ENCODE measurements at places on chromosomes 12 and 14. TPM values are rescaled to one million over a fixed set of nuclear protein-coding genes. Genes with fewer than 3 reads are reported as not detected.

STAB2 gene
- not detected for total RNA-seq

MYO1H gene
- total RNA-seq, result not detected

KLHDC1 gene
- total RNA-seq, result 2.8 TPM

FITM1 gene
- total RNA-seq, result not detected

RIN3 gene
- total RNA-seq, result 4.5 TPM

PIWIL1 gene
- total RNA-seq, result not detected

PTGER2 gene
- under 0.01 TPM for total RNA-seq

DLGAP5 gene
- total RNA-seq, result 19.0 TPM

Measured in bladder microvascular endothelial cell (primary cell).